ENCODE measurements at places on chromosomes 7 and 10.

- DNase-seq = no peak
Measured at GRCh38 chr10:18719811-18720210, 60.6 kb downstream of the ARL5B start.

DNA sequence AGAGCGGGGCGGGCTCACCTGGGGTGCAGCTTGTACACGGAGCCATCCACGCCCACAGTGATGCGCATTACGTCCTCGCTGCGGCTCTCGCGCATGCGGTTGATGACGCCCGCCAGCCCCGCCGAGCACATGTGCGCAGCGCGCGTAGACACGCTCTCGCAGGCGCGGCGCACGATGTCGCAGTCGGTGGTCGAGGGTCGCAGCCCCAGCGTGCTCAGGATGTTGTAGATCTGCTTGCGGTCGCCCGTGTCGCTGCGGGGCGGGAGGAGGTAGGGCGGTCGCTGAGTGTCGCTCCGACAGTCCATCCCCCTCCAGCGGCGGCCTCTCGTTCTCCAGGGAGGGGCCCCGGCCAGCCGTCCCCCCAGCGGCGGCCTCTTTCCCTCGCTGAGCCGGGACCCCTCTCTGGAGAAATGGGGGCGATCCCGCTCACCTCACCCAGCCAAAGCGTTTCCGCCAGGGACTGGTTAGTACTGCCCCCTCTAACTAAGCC lies 4.4 kb upstream of the MYL7 start:
- no peak for DNase-seq

DNA sequence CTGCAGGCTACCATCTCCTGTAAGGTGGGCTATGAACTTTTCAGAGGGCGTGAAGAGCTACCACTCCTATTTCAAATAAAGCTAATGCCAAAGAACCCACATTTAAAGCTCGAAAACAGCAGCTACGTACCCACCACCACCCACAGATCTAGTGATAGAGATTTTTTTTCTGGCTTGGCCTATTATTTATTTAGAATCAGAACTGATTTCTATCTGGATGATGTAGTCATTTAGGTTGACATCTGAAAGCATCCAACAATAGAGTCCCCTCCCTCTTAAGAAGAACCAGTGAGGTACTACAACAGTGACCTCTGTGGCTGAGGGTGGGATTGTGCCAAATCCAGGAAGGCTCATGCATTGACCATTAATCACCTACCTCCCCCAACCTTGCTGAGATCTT lies 113.8 kb upstream of the ADO start:
- no peak for DNase-seq

DNA sequence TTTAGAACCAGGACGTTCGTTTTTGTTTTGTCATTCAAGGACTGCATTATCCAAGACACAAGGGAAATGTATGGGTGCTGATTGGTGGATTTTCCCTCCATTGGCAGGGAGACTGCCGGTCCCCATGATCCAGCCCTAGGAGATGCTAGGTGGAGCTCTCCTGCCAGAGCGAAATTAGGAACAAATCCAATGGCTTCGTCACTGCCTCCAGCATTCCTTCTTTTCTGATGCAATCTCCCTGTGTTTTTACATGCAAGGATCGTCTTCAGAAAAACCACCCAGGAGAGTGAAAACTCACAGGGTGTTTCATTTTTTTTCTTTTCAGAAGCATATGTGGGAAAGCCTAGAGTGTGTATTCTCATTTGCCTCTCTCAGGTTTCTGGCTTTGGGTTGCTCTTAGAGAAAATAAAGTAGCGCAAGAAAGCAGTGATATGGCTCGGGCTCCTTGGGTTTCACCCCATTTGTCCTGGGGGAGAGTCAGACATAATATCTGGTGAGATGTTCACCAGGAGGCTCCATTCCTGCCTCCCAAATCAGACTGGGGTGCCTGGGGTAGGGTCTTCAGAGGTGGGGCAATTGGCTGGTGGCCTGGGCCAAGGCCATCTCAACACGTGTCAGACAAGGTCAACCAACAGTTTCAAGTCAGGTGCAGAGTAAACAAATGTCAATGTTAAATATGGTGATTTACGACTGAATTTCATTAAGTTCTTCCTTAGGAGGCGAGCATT lies 450.9 kb upstream of the MKI67 start:
- DNase-seq = no peak

DNA sequence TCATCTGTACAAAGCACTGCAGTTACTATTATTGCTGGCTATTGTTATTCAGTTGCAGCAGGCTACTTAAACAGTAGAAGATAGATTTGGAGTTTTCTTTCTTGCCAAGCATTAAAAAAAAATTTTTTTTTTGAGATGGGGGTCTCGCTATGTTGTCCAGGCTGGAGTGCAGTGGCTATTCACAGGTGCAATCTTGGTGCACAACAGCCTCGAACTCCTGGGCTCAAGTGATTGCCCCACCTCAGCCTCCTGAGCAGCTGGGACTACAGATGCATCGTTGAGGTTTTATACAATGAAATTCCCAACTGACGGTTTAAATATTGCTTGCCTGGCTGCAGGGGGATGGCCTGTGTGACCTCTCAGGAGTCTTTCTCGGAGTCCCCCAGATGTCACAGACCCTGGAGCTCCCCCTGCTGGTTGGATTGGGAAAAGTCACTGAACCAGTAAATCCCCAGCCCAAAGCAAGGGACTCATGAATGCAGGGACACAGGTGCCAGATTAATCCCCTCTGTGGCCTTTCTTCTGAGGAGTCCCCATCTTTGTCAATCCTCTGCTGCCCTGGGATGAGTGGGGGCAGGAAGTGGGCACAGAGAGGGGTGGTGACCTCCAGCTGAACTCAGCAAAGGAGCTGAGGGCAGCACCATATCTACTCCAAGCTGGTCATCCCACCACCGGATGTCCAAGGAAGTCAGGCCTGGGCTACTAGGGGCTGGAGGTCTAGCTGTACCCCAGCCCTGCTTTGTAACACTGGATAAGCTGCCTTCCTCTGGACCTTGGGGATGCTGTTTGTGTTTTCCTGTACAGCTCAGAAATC lies 149.6 kb downstream of the C10orf105 start:
- DNase-seq = no peak

- DNase-seq = no peak
Measured at GRCh38 chr7:17139081-17139480, 159.4 kb upstream of the AHR start.

DNA sequence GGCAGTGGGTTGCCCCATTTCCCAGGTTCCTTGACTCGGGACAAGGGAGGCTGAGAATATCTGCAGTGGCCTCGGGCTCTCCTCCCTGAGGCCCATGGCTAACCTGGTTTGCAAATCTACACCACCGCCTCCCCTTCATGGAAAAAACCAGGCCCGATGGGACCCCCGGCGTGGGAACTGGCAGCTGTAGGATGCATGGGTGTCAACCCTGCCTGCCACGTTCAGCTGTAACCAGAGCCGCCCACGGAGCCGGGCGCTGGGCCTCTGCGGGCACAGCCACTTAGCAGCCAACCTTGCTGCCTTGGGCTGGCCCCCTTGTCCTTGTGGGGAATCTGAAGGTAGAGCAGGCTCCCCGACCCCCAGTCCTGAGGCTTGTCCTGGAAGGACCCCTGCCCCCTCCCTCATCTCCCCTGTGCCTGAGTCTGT lies 1.6 kb downstream of the PWWP2B start:
- DNase-seq = no peak

Measured in GOT3 (cell line).